ENCODE measurements at places on chromosomes 12 and 14.

- no peaks in the 10 kb centered on the region for H3K36me3 ChIP-seq
- H3K27ac ChIP-seq: no peak overlapping the region
- H3K27me3 ChIP-seq: no peaks in the 10 kb centered on the region
- no peaks in the 10 kb centered on the region for H3K4me1 ChIP-seq
- DNase-seq: no peak
Observed at GRCh38 chr12:89567691-89568239, 41.9 kb upstream of the POC1B start.

- H3K4me1 ChIP-seq: peaks cover 3% of the 10 kb centered on the region
- DNase-seq: no peak
- H3K27me3 ChIP-seq: no peaks in the 10 kb centered on the region
Observed at GRCh38 chr12:50018968-50019367, 6.3 kb downstream of the RACGAP1 start.

DNA sequence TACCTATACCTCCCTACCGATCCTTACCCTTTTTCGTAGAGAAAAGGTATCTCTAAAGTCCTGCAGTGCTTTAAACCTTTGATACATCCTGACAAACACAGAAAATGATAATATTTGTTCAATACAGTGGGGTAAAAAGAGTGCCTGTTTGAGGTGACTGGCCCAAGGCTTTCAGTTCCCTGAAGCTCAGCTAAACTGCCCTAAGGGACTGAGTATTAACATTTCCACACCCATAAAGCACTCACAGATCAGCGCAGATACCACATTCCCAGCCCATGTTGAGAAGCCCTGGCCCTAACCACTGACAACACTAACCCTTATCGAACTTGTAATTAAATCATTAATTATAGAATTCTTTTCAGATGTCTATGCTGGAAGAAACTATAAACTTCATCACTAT is 108.7 kb downstream of the DIP2B start:
- no peak overlapping the region for H3K4me3 ChIP-seq
- no peaks in the 10 kb centered on the region for H3K27me3 ChIP-seq
- H3K36me3 ChIP-seq: no peaks in the 10 kb centered on the region

DNA sequence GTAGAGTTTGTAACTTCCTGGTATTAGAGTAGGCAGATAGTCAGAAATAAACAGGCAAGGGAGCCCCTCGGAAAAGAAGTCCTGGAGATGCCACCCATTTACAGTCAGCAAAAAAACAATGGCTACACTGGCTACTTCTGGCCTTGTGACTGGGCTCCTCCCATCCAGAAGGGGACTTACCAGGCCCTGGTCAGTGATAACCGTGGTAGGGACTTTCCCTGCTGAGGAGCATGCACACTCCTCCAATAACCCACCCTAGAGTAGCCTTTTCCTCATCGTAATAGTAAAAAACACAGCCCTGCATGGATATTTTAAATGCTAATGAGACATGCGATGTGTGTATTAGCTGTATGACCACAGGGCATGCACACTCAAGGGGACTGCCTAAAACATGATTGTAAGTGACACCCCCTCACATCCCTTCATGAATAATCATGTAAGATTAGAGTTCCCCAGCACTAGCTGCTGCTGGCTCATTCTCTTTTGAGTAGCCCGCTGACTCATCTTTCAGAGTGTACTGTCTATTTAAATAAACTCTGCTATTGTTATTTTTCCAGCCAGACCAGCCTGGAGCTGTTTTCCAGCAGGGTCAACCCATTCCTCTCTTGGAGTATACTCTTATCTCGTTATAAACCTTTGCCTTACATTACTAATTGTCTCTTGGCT is 413.8 kb upstream of the TMTC1 start:
- H3K27me3 ChIP-seq: no peaks in the 10 kb centered on the region
- no peak overlapping the region for H3K4me3 ChIP-seq
- no peak for DNase-seq
- H3K4me1 ChIP-seq: no peaks in the 10 kb centered on the region

DNA sequence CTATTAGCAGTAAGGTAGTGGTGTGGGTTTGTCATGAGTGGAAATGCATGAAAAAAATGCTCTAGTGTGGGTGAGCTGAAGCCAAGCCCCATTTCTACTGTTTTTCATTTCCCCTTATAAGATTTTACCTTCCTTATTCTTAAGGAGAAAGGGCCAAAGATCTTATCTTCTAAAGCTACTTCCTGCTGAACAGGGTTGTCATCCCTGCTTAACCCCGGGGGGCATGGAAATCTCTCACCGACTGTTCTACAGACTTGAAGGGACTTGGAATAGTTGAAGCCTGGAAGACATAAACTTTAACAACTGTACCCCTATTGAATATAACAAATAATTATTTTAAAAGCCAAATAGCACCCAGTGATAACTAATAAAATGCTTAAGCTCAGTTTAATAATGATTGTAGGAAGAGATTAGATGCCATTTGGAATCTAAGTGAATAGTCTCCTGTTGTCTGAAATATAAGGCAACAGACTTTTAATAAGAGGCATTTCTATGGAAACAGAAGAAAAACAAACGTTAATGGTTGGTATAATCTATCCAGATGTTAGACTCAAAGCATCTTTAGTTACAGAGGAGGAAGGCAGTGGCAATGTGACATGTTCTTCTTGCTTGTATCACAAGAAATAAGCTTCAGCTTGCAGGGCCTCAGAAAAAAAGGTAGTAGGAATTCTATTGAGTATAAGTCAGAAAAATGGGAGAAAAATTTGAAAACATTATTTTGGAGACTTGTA is 1.8 kb upstream of the GMFB start:
- no peaks in the 10 kb centered on the region for H3K27me3 ChIP-seq
- no peak overlapping the region for H3K4me3 ChIP-seq
- H3K36me3 ChIP-seq: no peaks in the 10 kb centered on the region
- peaks cover 32% of the 10 kb centered on the region for H3K4me1 ChIP-seq
- H3K27ac ChIP-seq: no peak overlapping the region
